ENCODE measurements at places on chromosomes 6 and 20. TPM values are rescaled to one million over a fixed set of nuclear protein-coding genes. Genes with fewer than 3 reads are reported as not detected.

DNA sequence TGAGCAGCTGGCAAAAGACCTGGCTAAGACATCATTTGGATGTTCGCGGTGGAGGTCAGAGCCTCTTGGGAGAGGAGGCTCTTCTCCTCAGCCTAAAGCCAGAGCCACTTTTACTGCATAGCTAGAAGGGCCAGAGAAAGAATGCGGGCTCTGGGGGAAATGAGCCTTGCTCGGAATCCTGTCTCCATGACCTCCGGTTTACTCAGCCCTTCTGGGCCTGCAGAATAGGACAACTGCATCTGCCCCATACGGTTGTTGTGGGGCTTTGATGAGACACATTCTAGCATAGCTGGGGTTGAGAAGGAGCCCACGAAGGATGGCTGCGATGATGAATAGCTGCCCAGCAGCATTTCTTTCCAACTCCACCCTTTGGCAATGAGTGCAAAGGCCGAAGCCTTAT is 115.0 kb upstream of the SLC22A23 start:
- H3K4me1 ChIP-seq, result no peaks in the 10 kb centered on the region
- no peak for DNase-seq
- no peaks in the 10 kb centered on the region for H3K36me3 ChIP-seq
- H3K27ac ChIP-seq, result no peak overlapping the region

DNA sequence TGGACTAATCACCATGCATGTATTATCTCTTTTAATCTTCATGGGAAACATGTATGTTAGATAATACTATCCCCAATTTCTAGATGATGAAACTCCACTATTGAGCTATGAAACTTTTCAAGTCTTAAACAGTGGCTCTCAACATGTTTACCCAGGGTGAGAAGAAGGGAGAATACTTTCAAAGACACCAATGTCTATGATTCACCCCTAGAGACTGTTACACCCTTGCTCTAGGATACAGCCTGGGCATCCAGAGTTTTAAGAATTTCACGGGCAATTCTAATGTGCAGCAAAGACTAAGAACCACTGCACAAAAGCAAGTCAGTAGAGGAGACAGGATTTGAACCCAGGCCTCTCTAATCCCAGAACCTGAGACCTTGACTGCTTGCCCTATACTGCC is 47.8 kb downstream of the GFOD1 start:
- H3K27ac ChIP-seq, result no peak overlapping the region
- no peaks in the 10 kb centered on the region for H3K27me3 ChIP-seq
- DNase-seq, result no peak
- H3K4me1 ChIP-seq, result peaks cover 27% of the 10 kb centered on the region
- H3K36me3 ChIP-seq, result no peaks in the 10 kb centered on the region

GRCh38 chr6:41892921-41893564 is 2.1 kb downstream of the USP49 start:
- no peaks in the 10 kb centered on the region for H3K36me3 ChIP-seq
- H3K27ac ChIP-seq, result no peak overlapping the region
- peaks cover 10% of the 10 kb centered on the region for H3K4me1 ChIP-seq
- DNase-seq, result peak; percentile 0
- H3K4me3 ChIP-seq, result no peak overlapping the region
- H3K27me3 ChIP-seq, result no peaks in the 10 kb centered on the region

DNA sequence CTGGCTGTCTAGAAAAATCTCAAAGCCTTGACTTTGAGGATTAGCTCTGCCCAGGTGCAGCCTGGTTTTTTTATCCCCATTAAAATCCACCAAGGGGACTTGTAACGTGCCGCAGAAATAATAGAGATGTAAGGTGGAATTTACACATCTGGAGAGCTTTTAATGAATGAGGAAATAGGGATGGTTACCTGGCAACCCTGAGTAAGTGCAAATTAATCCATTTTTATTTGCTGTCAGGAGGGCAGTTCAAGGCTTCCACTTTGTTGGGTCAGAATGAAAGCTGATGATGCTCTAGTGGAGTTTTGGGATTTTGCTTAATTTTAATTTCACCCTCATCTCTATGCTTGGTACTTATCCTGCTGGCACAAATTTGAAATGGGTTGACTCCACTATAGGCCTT is 163.4 kb upstream of the CEP162 start:
- no peak overlapping the region for H3K27ac ChIP-seq
- H3K4me1 ChIP-seq, result no peaks in the 10 kb centered on the region
- no peak overlapping the region for H3K4me3 ChIP-seq
- no peaks in the 10 kb centered on the region for H3K27me3 ChIP-seq
- DNase-seq, result no peak

DNA sequence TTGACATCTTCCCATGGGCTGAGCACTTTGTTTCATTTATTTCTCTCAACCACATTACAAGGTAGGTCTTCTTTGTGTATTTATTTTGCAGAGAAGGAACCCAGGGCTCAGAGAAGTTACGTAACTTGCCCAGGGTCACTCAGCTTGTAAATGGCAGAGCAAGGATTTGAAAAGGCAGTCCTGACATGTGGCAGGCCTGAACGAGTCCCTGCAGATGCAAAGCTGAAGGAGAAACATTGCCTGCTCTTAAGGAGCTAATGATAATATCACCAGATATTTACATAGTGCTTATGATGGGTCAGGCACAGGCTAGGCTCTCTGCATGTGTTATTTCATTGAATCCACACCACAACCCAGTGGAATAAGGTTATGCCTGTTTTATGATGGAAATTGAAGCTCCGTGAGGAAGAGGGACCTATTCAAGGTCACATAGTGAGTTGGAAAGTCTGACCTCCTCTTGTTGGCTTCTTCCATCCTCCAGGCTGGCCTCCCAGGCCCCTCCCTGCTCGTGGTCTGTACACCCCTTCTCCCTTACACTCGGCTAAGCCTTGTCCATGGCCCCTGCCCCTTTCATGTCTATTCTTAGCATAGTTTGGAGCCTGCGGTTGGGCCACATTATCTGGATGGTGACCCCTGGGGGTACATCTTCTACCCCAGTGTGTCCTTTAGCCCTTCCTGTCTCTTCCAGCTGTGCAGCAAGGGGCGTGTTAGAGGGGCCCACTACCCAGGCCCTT is 12.5 kb downstream of the MYH7B start:
- H3K27me3 ChIP-seq, result no peaks in the 10 kb centered on the region
- no peak for DNase-seq
- H3K4me1 ChIP-seq, result no peaks in the 10 kb centered on the region
- H3K4me3 ChIP-seq, result no peak overlapping the region

DNA sequence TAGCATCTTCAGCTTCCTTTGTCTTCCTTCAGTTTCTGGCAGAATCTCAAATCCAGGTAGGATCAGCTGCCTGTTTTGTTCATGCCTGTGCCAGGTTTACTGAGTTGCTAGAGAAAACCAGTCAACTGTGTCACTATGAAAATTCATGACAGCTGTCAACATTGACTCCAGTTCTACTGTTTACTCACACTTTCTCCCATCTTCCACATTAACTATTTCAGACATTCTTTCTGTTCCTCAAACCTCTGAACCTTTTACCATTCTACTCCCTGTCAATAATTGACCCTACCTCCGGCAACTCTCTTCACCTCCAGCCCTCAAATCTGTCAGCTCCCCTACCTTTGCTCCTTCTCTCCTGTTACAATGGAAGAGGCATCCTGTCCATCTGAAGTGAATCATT is 8.5 kb downstream of the ENPP4 start:
- H3K4me3 ChIP-seq, result no peak overlapping the region
- no peak overlapping the region for H3K27ac ChIP-seq
- H3K4me1 ChIP-seq, result no peaks in the 10 kb centered on the region
- DNase-seq, result no peak
- no peaks in the 10 kb centered on the region for H3K36me3 ChIP-seq

DNA sequence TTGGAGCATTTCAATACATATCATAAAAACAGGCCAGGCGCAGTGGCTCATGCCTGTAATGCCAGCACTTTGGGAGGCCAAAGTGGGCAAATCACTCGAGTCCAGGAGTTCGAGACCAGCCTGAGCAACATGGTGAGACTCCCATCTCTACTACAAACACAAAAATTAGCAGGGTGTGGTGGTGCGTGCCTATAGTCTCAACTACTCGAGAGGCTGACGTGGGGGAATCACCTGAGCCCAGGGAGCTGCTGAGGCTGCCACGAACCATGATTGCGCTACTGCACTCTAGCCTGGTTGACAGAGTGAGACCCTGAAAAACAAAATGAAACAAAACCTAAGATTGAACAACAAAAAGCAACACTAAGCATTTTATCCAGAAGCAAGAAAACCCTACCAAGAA is 47.2 kb downstream of the BACH2 start:
- peaks cover 9% of the 10 kb centered on the region for H3K36me3 ChIP-seq
- DNase-seq, result no peak
- no peak overlapping the region for H3K27ac ChIP-seq
- no peaks in the 10 kb centered on the region for H3K27me3 ChIP-seq
- no peaks in the 10 kb centered on the region for H3K4me1 ChIP-seq

DNA sequence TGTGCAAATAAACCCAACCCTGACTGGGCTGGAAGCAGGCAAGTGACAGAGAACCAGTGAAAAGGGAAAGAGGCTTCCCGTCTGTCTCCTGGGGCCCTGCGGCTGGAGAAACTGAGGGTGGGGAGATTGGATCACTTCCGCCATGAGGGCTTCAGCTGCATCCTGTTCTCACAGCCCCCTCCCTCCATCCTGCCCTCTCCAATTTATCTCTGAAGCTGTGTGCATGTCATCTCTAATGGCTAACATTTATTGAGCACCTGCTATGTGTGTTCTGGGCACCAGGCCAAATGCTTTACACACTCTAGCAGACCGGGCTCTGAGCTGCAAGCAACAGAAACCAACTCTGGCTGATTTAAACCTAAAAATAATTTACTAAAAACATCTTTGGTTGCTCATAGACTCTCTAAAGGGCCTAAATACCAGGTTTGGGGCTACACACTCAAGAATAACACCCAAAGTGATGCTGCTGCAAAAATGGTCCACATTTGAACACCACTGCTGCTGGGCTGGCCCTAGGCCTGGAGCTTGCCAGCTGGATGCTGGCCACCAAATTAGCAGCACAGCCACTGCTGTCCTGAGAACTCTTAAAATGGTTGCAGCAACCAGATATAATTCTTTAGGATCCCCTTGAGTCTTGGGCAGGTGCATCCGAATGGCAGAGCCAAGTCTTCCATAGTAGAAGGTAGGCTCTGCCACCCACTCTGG is 123.6 kb upstream of the LRFN2 start:
- no peaks in the 10 kb centered on the region for H3K4me1 ChIP-seq
- no peak overlapping the region for H3K27ac ChIP-seq
- H3K36me3 ChIP-seq, result no peaks in the 10 kb centered on the region
- no peak overlapping the region for H3K4me3 ChIP-seq
- H3K27me3 ChIP-seq, result no peaks in the 10 kb centered on the region

GRCh38 chr6:6686176-6686575 is 97.7 kb downstream of the LY86 start:
- no peaks in the 10 kb centered on the region for H3K27me3 ChIP-seq
- peaks cover 3% of the 10 kb centered on the region for H3K4me1 ChIP-seq
- no peak overlapping the region for H3K27ac ChIP-seq
- no peaks in the 10 kb centered on the region for H3K36me3 ChIP-seq
- no peak for DNase-seq

GRCh38 chr6:67748521-67748920 is 886.6 kb upstream of the ADGRB3 start:
- no peaks in the 10 kb centered on the region for H3K27me3 ChIP-seq
- no peak for DNase-seq
- H3K4me1 ChIP-seq, result no peaks in the 10 kb centered on the region
- no peak overlapping the region for H3K4me3 ChIP-seq
- no peaks in the 10 kb centered on the region for H3K36me3 ChIP-seq
- no peak overlapping the region for H3K27ac ChIP-seq

GRCh38 chr6:89749918-89750317 is 69.7 kb downstream of the MDN1 start:
- no peaks in the 10 kb centered on the region for H3K27me3 ChIP-seq
- no peak overlapping the region for H3K27ac ChIP-seq
- no peak for DNase-seq
- no peak overlapping the region for H3K4me3 ChIP-seq
- no peaks in the 10 kb centered on the region for H3K4me1 ChIP-seq

DNA sequence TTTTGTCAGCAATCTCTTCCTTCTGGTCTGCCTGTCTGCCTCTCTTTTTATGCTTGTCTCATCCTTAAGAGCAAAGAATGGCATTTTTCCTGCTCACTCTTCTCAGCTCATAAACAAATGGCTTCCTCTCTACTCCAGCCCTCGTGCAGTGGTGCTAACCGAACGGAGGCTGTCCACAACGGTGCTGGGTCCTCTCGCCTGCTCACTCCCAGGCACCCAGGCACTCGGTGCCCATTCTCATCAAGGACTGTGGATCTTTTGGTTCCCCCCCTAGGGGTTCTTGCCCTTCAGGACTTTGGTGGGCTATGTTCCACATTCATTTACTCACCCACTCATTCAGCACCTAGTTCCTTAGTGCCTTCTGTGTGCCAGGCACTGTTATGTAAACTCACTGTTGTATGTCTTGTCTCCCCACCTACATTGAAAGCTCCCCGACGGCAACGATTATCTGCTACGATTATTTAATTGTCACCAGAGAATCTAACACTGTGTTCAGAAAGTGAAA is 113.9 kb downstream of the FYN start:
- H3K4me3 ChIP-seq, result no peak overlapping the region
- H3K27ac ChIP-seq, result peak overlapping the region; percentile 75
- H3K4me1 ChIP-seq, result peaks cover 18% of the 10 kb centered on the region

- peak overlapping the region; percentile 79 for H3K27ac ChIP-seq
- no peak for DNase-seq
- no peaks in the 10 kb centered on the region for H3K36me3 ChIP-seq
These were observed 289 bp downstream of the FOXP4 start for GRCh38 chr6:41546475-41546865.

DNA sequence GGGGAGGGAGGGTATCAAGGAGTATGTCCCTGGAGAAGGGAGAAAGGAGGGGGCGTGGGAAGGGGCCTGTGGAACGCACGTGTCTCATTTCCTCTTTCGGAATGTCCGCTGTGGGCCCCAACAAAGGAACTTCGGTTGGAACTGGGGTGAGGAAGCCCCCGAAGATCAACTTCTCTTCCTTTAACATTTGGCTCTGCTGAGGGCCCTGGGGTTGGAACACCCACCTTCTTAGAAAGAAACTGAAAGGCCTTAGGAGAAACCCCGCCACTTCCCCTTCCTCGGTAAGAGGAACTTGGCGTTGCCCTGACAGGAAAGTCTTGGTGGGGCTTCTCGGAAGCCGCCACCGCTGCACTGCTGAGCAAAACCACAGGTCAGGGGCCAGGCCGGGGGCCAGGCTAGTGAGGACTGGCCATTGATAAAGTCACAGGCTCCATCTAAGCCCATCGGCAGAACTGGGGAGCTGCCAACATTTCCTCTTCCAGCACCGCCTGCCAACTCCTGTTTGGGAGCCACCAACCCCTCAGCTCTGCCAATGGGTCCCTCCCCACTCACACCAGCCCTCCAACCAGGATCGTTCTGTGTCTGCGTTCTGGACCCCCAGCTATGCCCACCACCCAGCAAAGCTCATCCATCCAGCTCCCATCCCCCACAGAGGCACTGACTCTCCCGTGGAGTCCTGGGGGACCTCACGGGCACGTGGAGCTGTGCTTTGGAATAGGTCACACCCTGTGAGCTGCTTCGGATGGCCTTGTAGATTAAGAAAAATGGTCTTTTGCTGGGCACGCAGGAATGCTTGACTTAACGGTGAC is 44.8 kb downstream of the FGD2 start:
- DNase-seq, result peak; percentile 33
- peaks cover 6% of the 10 kb centered on the region for H3K4me1 ChIP-seq
- H3K36me3 ChIP-seq, result no peaks in the 10 kb centered on the region
- H3K27ac ChIP-seq, result peak overlapping the region; percentile 71
- H3K27me3 ChIP-seq, result no peaks in the 10 kb centered on the region

GRCh38 chr6:14711056-14711703 is 534.7 kb upstream of the JARID2 start:
- no peak overlapping the region for H3K4me3 ChIP-seq
- peak overlapping the region; percentile 35 for H3K27ac ChIP-seq
- peaks cover 3% of the 10 kb centered on the region for H3K4me1 ChIP-seq
- H3K27me3 ChIP-seq, result no peaks in the 10 kb centered on the region
- no peak for DNase-seq
- H3K36me3 ChIP-seq, result no peaks in the 10 kb centered on the region

PCK1 gene
- polyA plus RNA-seq, result 0.22 TPM

SNRNP48 gene
- 4.6 TPM for polyA plus RNA-seq

TP53TG5 gene
- 0.03 TPM for polyA plus RNA-seq

MAP1LC3A gene
- 67.6 TPM for polyA plus RNA-seq

LY6G6C gene
- polyA plus RNA-seq, result 0.14 TPM

PPIL6 gene
- polyA plus RNA-seq, result 6.3 TPM
